RPMI8226 (cell line): ENCODE measurements at places on chromosomes 6 and 20.

DNA sequence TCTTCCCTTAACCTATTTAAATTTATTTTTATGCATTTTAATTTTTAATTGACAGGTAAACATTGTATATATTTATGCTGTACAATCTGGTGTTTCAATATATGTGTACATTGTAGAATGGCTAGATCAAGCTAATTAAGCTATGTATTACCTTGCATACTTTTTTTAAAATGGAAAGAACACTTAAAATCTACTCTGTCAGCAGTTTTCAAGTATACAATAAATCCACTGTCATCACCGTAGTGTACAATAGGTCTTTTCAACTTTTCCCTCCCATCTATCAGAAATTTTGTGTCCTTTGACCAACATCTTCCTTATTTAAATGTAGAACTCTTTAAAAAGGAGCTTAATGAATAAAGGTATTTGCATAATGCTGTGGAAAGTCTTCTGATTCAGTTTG is 27.6 kb downstream of the RPS12 start:
- DNase-seq: no peak

DNA sequence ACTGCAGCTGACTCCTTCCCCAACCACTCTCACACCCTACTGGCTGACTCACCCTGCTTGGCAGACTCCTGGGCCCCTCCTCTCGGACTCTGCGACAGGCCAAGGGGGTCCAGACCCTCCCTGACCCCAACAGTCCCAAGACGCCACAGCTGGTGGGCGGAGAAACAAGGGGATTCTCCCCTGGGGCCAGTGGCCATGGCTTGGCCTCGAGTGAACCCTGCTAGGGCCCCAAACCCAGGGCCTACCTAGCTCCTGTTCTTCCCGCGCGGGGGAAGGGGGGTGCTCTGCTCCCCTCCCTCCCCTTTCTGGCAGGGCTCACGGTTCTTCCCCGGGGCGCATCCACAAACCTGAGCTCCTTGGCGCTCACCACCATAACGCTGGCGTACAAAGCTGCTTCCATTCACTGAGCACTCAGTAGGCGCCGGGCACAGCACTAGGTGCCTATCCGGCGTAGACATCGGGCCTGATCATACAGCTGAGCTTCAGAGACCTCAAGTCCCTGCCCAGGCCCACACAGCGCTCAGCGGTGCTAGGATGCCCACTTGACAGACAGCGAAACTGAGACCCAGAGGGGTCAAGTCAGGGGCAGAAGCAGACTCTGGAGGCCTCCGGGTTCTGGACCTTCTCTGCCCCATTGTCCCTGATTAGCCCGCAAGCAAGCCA is 597 bp downstream of the ADA start:
- DNase-seq: peak; percentile 46

DNA sequence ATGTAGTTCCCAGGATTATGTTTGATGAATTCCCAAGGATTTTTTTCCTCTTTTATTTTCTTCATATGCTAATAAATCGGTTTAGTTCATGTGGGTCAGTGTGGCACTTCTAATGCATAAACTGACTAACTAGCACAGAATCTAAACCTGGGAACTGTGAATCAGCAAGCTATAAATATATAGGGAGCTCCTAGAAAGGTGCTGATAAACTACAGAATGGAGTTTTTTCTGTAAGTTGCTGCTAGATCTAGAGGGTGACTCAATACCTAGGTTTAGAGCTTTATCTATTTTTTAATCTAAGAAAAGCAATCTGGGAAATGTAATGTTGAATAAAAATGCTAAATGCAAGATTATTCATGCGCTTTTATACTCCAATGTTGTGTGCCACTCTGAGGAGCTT is 118.8 kb upstream of the PTCHD4 start:
- no peak for DNase-seq

DNA sequence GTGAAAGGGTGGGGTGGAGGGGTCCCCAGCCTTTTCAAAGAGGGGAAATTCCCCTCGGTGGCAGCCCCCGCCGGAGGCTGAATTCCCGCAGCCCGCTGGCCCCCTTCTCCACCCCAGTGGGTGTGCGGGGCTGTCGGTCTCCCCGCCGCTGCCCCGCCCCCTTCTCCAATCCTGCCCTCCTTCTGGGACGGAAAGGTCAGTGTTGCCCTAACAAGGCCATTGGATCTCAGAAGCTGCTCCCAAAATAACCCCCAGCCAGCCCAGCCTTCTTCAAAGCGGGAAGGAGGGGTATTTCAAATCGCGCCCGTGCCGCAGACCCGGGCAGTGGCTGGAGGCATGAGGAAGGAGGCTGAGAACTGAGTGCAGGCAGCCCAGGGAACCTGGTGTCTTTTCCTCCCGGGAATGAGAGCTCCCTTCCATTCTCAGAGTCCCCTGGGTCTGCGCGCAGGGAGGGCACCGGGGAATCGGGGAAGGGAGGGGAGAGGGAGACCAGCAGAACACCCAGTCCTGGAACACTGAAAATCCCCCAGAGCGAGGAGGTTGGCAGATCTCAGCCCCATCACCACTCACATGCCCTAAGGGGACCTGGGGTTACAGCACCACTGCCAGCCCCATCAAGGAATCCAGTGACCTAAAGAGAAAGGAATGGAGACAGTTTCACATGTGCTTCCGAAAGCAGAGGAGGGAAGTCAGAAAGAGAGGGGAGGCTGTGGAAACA is at the start of gene JPH2:
JPH2 (minus strand) TSS at position 135 of the 718 bp plus-strand sequence. CDS start 483 bp downstream, outside the sequence.
- DNase-seq: peak; percentile 20

DNA sequence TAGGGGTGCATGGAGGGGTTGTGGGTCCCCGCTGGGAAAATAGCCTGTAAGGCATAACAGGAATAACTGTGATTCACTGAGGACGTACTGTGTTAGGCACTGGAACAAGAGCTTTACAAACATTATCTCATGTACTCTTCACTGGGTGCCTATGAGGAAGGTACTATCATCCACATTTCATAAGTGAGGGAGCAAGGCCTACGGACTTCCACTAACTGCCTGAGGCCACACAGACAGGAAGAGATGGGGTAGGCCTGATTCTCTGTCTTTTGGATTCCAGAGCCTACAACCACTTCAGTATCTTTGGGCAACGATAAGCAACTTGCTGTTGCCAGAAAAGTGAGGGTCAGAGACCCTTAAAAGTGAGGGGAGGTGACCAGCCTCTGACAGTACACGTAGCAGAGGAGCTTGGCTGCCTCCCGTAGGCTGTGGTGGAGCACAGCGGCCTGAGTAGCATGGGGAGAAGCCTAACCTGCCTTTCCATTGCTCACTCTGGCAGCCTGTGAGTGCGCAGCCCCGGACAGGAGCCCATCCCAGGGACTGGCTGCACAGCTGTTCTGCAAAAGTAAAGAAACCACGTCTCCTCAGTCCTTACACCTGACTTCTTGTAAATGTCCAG is 30.4 kb downstream of the PSMB1 start:
- no peak for DNase-seq

DNA sequence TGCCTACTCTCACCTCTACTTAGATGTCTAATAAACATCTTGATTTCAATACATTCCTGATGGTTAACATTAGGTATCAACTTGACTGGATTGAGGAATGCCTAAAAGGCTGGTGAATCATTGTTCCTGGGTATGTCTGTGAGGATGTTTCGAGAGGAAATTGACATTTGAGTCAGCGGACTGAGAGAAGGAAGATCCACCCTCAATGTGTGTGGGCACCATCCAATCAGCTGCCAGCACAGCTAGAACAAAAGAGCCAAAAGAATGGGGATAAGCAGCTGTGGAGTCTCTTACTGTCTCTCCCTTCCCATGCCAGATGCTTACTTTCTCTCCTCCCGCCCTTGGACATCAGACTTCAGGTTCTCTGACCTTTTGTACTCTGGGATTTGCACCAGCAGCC is 128.6 kb upstream of the HS3ST5 start:
- DNase-seq: no peak

- no peak for DNase-seq
Observed at GRCh38 chr20:22929661-22930060, 105.5 kb upstream of the SSTR4 start.

DNA sequence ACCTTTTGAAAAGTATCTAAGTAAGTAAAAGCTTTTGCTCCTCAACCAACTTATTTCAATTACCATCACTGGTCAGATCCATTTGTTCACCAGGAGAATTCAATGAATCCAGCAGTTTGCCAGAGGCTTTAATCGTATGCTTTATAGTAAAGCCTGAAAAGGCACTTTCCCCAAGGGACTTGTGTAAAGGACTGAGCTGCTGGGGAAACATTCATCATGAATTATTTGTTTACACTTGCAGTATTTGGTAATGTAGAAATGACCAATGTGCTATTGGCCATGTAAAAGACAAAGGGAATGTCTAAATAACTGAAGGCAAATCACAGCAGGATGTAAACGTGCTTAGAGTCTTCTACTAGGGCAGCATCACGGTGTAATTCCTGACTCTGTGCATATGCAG is 471.4 kb downstream of the ADGRB3 start:
- no peak for DNase-seq

- no peak for DNase-seq
Observed at GRCh38 chr6:113676968-113677367, 180.2 kb upstream of the MARCKS start.

DNA sequence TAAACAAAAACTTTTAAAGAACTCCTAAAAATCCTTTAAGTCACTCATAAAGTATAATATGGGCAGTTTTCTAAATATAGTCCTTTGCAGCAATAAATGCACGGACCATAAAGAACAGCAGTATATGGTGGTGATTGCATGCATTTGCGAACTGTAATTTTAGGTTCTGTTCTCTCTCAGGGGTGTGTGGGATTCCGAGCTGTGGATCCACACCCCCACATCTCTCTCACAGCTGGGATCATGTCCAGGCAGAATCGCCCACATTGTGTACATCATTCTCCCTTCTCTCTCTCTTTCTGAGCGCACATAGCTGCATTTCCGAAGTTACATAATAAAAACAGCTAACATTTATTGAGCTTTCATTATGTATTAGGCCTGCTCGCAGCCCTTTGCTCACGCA is 28.6 kb downstream of the SLC52A3 start:
- DNase-seq: no peak

- DNase-seq: no peak
Observed at GRCh38 chr20:22418738-22419137, 165.6 kb downstream of the FOXA2 start.

DNA sequence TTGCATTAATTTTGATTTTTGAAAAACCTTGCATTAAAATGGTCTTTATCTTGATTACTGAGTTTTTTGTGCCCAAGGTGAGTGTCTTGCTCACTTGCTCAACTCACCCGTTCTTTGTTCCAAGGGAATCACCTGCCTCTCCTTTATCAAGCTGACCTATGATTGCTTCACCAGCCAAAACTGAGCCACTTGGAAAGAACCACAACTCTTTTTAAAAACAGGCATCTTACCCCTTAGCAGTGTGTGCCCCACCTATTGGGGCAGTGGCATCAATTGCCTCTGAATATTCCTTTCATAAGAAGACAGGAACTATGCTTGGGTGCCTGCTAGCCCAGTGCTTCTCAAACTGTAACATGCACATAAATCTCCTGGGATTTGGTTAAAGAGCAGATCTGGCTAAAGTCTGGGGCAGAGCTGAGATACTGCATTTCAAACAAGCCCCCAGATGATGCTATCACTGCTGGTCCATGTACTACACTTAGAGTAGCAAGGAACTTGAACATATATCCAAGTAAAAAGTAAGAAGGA is 3.3 kb upstream of the STK38 start:
- no peak for DNase-seq

DNA sequence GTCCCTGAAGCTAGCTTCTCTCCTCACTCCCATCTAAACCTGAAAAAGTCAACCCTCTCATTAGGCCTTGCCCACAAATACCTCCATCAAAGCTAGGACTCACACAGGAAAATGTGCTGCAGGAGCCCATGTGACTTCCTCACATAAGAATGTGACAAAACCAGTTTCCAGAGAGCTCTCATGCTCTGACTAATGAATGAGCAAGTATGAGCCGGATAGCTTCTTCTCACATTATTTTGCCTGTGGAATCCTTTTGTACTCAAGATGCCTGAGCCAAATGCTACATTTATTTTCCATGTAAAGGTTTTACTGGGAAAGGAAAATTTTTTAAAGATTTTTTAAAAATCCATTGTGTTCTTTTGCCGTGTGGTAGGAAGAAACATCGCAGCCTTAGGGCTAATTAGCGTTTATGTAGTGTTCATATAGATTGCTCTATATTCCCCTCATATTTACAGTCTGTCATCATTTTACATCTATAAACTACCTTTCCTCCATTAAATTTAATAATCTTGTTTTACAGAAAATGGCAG is 68.6 kb upstream of the CCN6 start:
- no peak for DNase-seq

DNA sequence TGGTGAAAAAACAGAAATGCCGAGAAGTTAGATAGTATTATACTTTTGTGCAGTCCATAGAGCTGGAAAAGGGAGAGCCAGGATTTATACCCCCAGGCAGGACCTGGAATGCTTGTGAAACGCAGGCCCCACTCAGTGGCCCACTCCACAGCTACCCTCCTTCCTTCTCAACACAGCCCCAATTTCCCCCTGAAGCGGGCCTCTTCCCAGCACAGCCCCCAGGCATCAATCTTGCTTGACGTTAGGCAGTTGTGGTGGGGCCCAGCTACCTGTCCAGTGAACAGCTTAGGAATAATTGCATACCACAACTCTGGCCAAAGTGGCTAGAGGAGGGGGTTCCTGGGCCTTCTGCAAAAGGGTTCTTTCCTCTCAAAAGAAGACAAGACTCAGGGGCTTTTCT is 61.3 kb downstream of the PPP1R3G start:
- DNase-seq: no peak

- no peak for DNase-seq
Observed at GRCh38 chr20:6806275-6806674, 38.8 kb downstream of the BMP2 start.

GRCh38 chr20:33318096-33318429 is 35.0 kb downstream of the BPIFB1 start:
- DNase-seq: no peak

DNA sequence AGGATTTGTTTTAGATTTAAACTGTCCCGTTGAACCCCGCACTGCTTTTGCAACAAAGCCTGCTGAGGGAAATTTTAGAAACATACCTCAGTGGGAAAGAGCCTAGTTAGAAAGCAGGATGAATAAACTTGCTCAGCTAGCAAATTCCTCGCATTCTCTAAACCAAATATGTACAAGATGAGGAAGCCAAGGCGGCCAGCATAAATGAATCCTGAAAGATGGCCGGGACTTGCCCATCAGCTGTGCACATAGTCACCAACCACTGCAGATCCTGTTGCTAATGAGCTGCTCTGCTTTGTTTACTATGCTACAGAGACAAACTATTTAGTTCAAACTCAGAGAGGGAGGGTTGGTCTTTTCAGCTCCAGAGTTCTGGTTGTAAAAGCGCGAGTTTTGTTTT is 49.0 kb downstream of the TMEM170B start:
- no peak for DNase-seq
